Lower lobe of right lung (tissue), 2 donors: ENCODE measurements at places on chromosomes 5 and 9.

GRCh38 chr9:92342825-92343488 is 17.2 kb downstream of the CENPP start:
- peaks cover 15% of the 10 kb centered on the region for H3K36me3 ChIP-seq
- no peaks in the 10 kb centered on the region for H3K27me3 ChIP-seq
- H3K27ac ChIP-seq = no peak overlapping the region
- no peaks in the 10 kb centered on the region for H3K4me1 ChIP-seq

- no peak overlapping the region for H3K27ac ChIP-seq
- no peaks in the 10 kb centered on the region for H3K4me1 ChIP-seq
- no peak overlapping the region for H3K4me3 ChIP-seq
- no peaks in the 10 kb centered on the region for H3K27me3 ChIP-seq
- DNase-seq = no peak
- no peaks in the 10 kb centered on the region for H3K36me3 ChIP-seq
Observed at GRCh38 chr9:94837404-94837803, 110.9 kb downstream of the AOPEP start.

DNA sequence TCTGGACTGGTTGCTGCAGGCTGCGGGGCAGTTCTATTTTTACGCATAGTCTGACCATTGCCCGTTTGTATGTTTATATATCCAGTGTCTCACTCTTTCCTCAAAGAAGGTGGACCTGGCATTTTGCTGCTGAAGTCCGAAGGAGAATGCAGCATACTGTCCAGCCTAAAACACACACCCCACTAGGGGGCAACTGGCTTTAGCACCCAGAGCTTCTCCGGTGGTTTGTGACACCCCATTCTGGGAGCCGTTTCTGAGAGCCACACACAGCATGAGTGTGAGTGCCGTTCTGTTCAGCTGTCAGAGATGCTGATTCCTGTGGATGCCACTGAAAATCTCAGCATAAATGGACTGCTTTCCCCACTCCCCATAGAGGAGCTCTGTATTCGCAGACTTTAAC is 290.5 kb upstream of the TAS2R1 start:
- no peaks in the 10 kb centered on the region for H3K36me3 ChIP-seq
- no peak for DNase-seq
- H3K27me3 ChIP-seq = no peaks in the 10 kb centered on the region
- H3K4me3 ChIP-seq = no peak overlapping the region

GRCh38 chr9:114347675-114348074 is 18.0 kb downstream of the ORM2 start:
- peaks cover 100% of the 10 kb centered on the region for H3K36me3 ChIP-seq
- H3K4me1 ChIP-seq = peaks cover 23% of the 10 kb centered on the region
- DNase-seq = no peak
- no peak overlapping the region for H3K4me3 ChIP-seq

GRCh38 chr9:136282272-136282861 is 21.5 kb downstream of the CCDC187 start:
- no peak for DNase-seq
- no peak overlapping the region for H3K4me3 ChIP-seq
- H3K36me3 ChIP-seq = no peaks in the 10 kb centered on the region
- H3K27me3 ChIP-seq = peaks cover 26% of the 10 kb centered on the region

GRCh38 chr9:98391867-98392266 is 136.4 kb upstream of the TBC1D2 start:
- H3K27ac ChIP-seq = no peak overlapping the region
- H3K36me3 ChIP-seq = no peaks in the 10 kb centered on the region
- no peaks in the 10 kb centered on the region for H3K27me3 ChIP-seq
- no peaks in the 10 kb centered on the region for H3K4me1 ChIP-seq
- no peak for DNase-seq

DNA sequence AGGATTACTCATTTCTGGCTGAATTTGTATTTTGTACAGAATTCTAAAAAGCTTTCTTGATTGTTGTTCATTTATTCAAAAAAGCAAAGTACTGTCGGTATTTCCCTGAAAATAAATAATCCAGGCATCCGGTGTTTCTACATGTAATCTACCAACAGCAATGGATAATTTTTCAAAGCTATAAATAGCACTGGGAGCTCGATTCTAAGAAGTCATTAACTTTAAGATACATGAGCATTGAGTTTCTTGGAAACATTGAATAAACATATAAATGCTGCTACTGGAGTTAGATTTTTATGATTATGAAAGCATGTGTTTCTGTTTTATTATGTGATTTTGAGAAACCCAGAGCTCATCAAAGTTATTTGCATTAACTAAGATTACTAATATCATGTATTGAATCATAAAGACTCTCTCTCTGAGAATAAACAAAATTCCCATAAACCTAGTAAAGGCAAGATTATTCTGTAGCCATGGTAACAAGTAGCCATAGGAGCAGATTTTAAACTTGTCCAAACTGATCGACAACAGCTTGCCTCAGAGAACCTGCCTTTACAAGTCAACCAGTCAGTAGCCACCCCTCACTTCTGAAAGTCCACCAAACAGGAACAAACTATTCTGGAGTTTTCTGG is 197.0 kb downstream of the DRD1 start:
- no peaks in the 10 kb centered on the region for H3K27me3 ChIP-seq
- H3K4me3 ChIP-seq = no peak overlapping the region
- H3K27ac ChIP-seq = no peak overlapping the region
- no peak for DNase-seq
- H3K4me1 ChIP-seq = no peaks in the 10 kb centered on the region

- no peaks in the 10 kb centered on the region for H3K4me1 ChIP-seq
- H3K27me3 ChIP-seq = no peaks in the 10 kb centered on the region
- H3K4me3 ChIP-seq = no peak overlapping the region
- H3K36me3 ChIP-seq = no peaks in the 10 kb centered on the region
- no peak overlapping the region for H3K27ac ChIP-seq
Observed at GRCh38 chr5:41447650-41448510, 62.5 kb downstream of the PLCXD3 start.

DNA sequence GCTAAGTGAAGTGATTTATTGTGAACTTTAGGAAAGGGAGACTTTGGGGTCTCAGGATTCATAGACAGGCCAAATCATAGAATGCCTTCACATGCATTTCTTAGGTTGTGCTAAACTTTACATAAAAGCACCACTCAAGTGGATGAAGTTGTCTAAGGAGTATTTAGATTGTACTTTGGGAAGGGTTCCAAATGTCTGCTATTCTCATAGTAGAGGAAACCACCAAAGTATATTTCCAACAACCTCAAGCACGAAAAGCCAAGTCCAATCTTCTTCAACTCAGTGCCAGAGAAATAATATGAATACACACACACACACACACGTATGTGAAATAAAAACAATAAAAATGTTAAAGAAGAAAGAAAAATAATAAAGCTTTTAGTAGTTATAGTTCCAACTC is 41.8 kb downstream of the ENC1 start:
- H3K4me1 ChIP-seq = peaks cover 13% of the 10 kb centered on the region
- no peak for DNase-seq
- no peaks in the 10 kb centered on the region for H3K36me3 ChIP-seq
- H3K27ac ChIP-seq = no peak overlapping the region

GRCh38 chr5:163172540-163173338 is 264.7 kb upstream of the CCNG1 start:
- H3K4me3 ChIP-seq = no peak overlapping the region
- no peaks in the 10 kb centered on the region for H3K36me3 ChIP-seq
- no peak overlapping the region for H3K27ac ChIP-seq
- H3K27me3 ChIP-seq = no peaks in the 10 kb centered on the region
- DNase-seq = no peak

GRCh38 chr5:140145818-140146522 is 20.2 kb downstream of the IGIP start:
- H3K4me3 ChIP-seq = peak overlapping the region; percentile 53
- peak; percentile 83 for DNase-seq
- no peaks in the 10 kb centered on the region for H3K27me3 ChIP-seq
- no peaks in the 10 kb centered on the region for H3K36me3 ChIP-seq
- peaks cover 29% of the 10 kb centered on the region for H3K4me1 ChIP-seq
- peak overlapping the region; percentile 24 for H3K27ac ChIP-seq

GRCh38 chr5:90932052-90932699 is 373.6 kb downstream of the ADGRV1 start:
- H3K4me1 ChIP-seq = peaks cover 7% of the 10 kb centered on the region
- H3K27ac ChIP-seq = no peak overlapping the region

DNA sequence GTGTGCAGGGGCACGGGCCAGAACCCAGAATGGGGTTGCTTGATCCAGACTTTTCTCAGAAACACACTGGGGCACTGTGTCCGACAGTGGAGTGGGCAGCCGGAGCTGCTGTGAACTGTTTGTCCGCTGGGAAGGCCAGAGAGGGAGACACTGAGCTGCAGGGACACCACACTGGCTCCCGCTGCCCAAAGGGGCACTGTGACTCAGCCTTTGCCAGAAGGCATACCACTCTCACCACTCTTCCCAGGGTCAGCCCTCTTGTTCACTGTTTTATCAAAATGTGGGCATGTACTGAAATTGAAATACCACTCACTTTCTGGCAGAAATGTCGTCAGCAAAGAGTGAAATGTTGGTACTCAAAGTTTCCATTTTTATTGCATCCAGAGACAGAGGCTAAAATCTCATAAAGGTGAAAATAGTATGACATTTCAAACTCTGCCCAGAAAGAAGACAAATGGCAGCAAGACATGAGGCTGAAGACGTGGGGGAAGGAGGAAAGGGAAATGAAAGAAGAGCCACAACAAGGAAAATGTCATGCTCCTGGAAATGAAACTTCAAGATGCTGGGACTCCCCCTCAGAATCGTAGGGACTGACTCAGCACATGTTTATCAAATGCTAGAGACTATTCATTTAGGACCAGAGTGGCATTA is 4.5 kb upstream of the IL7R start:
- DNase-seq = no peak
- no peak overlapping the region for H3K27ac ChIP-seq
- no peak overlapping the region for H3K4me3 ChIP-seq

- H3K4me1 ChIP-seq = no peaks in the 10 kb centered on the region
- no peaks in the 10 kb centered on the region for H3K36me3 ChIP-seq
- H3K4me3 ChIP-seq = no peak overlapping the region
- H3K27me3 ChIP-seq = no peaks in the 10 kb centered on the region
Observed at GRCh38 chr5:29276371-29276770, 1917.1 kb upstream of the CDH6 start.

DNA sequence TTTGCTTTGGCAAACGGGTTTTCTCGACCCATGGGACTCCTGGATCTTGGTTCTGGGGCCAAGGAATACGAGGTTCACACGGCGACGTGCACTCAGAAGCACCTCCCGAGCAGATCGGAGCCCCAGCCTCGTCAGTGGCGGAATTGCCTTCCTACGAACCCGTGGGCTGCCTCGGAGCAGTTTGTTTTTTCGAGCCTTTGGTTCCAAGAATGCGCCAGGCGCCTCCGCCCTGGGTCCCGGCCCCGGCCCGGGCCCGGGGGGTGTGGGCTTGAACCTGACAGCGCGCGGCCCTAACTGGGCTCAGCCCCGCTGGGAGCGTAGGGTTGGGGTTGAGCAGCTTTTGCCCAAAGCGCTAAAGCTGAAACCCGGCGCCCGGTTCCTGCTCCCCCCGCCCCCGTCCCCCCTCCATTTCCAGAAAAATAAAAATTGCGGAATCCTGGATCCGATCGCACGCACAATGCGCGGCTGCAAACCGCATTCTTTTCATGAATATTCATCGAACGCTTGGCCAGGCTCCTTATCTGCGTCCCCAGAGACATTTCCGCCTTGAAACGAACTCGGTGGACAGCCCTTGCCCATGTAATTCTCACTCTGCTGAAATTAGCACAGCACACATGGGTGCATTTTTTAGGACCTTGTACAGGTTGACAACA is 1.0 kb downstream of the BASP1 start:
- H3K27ac ChIP-seq = peak overlapping the region; percentile 65
- peak overlapping the region; percentile 66 for H3K4me3 ChIP-seq
- DNase-seq = peak; percentile 54
- peaks cover 16% of the 10 kb centered on the region for H3K4me1 ChIP-seq
- peaks cover 16% of the 10 kb centered on the region for H3K27me3 ChIP-seq
- H3K36me3 ChIP-seq = no peaks in the 10 kb centered on the region

DNA sequence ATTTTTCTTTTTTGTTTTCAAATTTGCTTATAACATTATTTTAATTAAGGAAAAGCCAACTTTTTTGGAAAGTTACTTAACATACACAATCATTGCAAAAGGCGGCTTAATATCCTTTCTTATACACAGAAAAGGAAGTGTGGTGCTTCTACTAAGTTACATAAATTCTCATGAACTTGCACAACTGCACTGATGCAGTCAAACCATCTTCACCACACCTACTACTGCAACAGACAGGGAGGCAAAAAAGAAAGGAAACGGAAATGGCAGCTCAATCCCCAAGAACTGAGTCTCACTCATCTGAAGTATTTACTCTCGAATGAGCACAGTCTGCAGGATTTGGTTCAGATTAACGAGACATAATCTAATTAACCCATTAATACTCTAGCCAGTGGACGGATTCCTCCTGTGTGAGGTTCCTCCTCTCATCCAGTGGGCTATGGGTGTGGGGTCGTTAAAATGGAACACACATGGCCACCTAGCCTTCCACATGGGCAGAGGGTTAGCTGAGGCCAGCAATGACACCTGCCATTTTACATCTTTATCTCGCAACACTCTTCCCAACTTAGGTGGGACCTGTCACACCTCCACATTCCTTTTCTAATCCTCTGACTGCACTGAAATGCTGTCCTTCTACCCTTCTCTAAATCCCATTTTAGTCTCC is 30.0 kb downstream of the GOLM1 start:
- no peak overlapping the region for H3K4me3 ChIP-seq
- no peak for DNase-seq
- H3K4me1 ChIP-seq = no peaks in the 10 kb centered on the region

GRCh38 chr5:62935660-62936059 is 357.0 kb downstream of the LRRC70 start:
- no peak overlapping the region for H3K4me3 ChIP-seq
- H3K27me3 ChIP-seq = no peaks in the 10 kb centered on the region
- DNase-seq = no peak

- no peak overlapping the region for H3K4me3 ChIP-seq
- H3K36me3 ChIP-seq = peaks cover 63% of the 10 kb centered on the region
- H3K4me1 ChIP-seq = no peaks in the 10 kb centered on the region
- no peak for DNase-seq
- H3K27ac ChIP-seq = no peak overlapping the region
Observed at GRCh38 chr5:119532637-119533036, 80.3 kb downstream of the HSD17B4 start.

GRCh38 chr5:173642895-173643481 is 26.5 kb upstream of the BOD1 start:
- H3K27ac ChIP-seq = no peak overlapping the region
- H3K4me1 ChIP-seq = peaks cover 6% of the 10 kb centered on the region
- H3K4me3 ChIP-seq = no peak overlapping the region
- H3K36me3 ChIP-seq = no peaks in the 10 kb centered on the region
- no peaks in the 10 kb centered on the region for H3K27me3 ChIP-seq

DNA sequence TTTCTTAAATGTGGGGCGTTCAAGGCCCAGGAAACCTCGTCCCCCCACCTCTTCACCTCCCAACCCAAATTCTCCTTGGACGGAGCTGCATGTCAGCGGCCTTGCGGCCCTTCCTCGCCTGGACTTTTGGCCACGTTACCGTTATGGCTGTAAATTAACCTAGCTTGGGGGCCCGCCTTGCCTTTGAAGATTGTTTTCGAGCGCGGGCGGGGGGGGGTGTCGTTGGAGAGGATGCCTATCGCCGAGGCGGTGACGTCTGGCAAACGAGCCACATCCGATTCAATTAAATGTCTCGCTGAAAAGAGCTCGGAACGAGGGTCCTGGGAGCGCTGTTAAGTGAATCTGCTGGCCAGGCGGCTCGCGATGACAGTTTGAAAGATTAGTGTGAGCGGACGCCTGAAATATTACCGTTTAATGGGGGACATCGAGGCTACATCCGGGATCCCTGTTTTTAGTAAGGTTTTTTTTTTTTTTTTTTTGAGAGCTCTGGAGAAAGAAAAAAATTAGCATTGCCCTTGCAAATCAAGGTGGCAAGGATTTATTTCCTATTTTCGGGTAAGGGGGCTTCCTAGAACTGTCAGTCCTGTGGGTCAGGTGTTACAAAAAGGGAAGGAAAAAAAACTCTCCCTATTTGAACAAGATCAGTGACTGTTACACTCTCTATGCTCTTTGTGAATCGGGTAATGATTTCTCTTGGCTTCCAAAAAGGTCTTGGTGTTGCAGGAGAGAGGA is 2.3 kb upstream of the NKX2-5 start:
- H3K36me3 ChIP-seq = no peaks in the 10 kb centered on the region
- H3K27ac ChIP-seq = no peak overlapping the region
- H3K4me1 ChIP-seq = peaks cover 43% of the 10 kb centered on the region
- no peak overlapping the region for H3K4me3 ChIP-seq
